ENCODE measurements at places on chromosomes 7 and 10.

GRCh38 chr10:29559996-29560395 is 74.8 kb downstream of the SVIL start:
- no peak for DNase-seq

DNA sequence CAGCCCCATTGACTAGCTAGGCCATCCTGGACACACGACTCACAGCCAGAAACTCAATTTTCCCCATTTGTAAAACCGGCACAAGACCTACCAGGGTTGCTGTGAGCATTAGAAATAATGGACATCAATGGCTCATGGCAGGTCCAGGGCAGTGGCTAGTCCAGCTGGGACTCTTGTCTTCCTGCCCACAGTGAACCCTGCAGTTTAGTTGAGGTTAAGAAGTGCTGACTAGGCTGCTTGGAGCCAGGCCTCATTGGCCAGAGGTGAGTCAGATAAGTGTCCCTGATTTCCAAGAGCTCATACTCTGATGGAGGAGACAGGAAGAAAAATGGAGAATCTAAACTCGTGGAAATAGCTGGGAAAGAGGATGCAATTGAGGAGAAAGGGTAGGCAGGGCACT is 123.4 kb upstream of the ZNF92 start:
- DNase-seq = no peak

- DNase-seq = no peak
Measured at GRCh38 chr10:73053275-73053674, 43.4 kb downstream of the P4HA1 start.

GRCh38 chr7:137209151-137209817 is 134.2 kb downstream of the PTN start:
- no peak for DNase-seq

Measured in activated CD4-positive, alpha-beta T cell treated with anti-CD3 and anti-CD28 coated beads for 4 hours (primary cell).